Stimulated activated CD4-positive, alpha-beta T cell treated with anti-CD3 and anti-CD28 coated beads, Interleukin-15, amount 100 ng/mL, for 1 hour (primary cell): ENCODE measurements at places on chromosomes 5 and 9.

GRCh38 chr5:177309351-177310191 lies 2.1 kb downstream of the MXD3 start:
- DNase-seq, result peak; percentile 42

GRCh38 chr5:166695326-166695725 lies 1596.1 kb upstream of the WWC1 start:
- DNase-seq, result no peak

DNA sequence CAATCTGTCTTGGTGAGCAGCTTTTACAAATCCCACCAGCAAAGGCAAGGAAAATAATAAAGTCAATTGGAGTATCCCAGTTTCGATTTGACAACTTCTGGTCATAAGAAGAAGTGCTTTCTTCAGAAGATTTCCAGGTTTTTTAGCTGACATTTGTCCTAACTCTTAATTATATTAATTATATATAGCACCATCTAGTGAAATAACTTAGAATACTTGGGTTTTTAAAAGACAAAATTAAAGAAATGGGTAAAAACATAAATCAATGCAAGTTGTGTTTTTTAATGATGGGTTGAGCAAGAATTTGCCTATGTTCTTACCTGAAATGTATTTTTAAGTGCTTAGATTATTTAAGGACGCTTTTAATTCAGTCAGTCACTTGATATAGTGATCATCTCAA lies 421.8 kb downstream of the ACTL7B start:
- DNase-seq, result no peak

- no peak for DNase-seq
These were observed 73.4 kb upstream of the NR4A3 start for GRCh38 chr9:99748266-99748665.

GRCh38 chr9:127720031-127720864 lies 4.4 kb downstream of the TTC16 start:
- no peak for DNase-seq

DNA sequence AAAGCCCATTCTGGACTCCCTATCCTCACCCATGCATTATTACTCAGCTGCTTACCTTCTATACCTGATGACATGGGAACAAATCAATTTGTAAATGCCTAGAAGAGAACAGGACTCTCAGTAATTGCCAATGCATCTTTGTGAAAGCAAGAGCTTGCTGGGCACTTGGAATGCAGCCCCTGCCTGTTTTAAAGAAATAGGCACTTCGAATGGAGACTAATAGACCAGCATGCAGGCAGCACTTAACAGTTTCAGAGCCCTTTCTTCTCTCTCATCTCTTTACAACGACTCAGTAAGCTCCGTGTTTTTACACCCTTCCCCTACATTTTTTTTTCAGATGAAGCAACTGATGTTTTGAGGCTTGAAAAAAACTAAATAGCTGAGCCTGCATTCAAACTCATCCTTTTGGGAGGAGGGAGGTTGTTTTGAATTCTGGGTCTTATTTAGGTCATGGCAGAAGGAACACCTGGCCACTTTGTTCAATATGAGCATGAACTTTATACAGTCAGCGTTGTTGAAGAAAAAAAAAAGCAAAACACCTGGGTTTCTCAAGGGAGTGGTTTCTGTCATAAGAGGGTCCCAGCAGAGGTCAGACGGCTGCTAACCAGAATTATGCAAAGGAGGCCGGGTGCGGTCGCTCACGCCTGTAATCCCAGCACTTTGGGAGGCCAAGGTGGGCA lies 34.6 kb upstream of the WHRN start:
- DNase-seq, result no peak

DNA sequence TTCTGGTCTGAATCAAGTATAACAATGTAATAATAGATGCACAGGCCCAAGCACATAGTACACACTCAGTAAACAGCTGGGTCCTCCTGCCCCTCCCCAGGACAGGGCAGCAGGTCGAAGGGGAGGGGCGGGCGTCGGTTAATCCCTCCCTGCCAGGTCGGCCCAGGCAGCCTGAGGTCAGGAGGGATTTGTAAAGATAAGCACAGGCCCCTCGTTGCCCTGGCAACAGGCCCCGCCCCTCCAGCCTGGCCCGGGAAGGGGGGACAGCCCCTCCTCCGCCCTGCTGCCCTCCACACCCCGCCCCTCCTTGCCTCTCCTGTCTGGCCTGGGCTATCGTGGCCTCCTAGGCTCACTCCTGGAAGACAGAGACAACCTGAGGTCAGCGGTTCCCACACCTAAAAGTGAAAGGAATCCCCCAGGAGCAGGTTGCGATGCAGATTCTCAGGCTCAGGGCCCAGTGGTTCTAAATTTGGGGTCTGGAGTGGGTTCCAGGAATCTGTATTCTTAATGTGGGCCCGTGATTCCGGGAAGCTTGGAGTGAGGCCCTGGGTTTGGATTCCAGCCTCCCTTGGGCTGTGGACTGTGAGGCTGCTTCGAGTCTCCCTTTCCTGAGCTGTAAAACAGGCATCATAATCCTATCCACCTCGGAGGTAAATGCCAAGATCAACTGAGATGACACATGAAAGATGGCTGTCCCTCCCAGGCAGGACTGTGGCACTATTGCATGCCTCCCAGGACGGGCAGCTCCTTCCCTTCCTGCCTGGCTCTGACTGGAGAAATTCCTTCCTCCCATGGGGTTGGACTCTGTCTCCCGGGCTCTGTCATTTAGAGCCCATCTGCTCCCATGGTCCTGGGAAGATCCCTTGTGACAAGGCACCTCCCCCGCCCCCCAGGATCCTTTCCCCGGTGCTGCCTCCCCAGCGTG lies 4.4 kb downstream of the CRB2 start:
- no peak for DNase-seq

- no peak for DNase-seq
These were observed 2.6 kb upstream of the BOD1 start for GRCh38 chr5:173618927-173619519.

DNA sequence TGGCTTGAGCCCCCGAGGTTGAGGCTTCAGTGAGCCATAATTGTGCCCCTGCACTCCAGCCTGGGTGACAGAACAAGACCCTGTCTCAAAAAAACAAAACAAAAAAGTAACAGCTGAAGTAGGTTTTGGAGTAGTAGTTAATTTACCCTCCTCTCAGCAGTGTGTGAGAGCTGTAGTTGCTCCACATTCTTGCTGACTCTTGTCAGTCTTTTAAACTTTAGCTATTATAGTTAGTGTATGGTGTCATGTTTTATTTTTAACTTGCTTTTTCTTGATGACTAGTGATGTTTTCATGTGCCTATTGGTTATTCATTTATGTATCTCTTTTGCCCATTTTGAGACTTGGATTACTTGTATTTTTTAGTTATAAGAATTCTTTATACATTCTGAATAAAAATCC lies 52.9 kb upstream of the DHFR start:
- DNase-seq, result no peak

DNA sequence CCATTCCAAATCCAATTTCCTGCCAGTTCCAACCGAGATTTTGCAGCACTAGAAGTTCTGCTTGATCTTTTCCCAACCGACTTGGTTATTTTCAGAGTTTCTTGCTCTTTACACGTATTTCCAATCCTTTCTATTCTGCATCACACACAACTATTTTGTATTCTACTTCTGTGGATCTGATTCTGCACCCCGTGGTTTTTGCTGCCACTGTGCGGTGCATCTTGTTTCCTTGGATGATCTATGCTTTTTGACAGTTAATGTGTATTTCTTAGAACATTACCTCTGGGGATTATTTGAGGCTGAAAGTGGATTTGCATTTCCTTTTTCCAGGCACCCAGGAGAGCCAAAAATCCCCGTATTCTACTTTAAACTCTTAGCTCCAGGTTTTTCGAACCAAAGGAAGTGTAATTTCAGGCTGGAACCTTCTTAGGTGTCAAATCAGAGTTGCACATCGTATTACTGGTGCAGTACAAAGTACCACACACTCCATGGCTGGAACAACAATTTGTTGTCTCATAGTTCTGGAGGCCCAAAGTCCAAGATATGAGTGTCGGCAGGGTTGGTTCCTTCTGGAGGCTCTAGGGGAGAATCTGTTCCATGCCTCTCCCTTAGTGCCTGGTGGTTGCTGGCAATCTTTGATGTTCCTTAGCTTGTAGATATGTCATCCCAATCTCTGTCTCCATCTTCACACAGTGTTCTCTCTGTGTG lies 14.7 kb upstream of the SARDH start:
- DNase-seq, result no peak

DNA sequence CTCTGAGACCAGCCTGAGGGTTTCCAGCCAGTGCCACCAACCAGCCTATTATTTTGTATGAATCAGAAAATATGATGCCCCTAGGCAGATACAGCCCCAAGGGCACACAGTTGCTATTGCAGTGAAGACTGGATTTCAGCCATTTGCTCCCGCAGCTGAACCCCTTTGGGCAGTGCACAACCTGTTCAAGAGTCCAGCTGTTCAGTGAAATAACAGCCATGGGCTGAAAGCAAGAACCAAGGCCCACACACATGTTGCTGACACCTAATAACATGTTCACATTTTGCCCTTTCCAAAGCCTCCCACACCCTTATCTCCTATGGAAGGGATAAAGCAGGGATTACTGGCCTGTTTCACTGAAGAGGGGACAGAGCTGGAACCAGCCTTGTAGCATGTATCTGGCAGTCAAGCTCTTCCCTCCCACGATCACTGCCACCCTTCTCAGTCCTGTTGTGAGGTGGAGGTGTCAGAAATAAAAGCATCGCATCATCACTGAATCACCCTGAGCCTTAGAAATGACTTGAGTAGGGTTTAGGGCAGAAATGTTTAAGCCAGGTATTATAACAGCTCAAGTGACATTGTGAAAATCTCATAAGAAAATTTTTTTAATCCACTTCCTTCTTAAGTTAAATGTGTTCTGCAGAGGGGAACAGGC lies 137.1 kb upstream of the FSTL4 start:
- no peak for DNase-seq

GRCh38 chr5:17308326-17309065 lies 91.1 kb downstream of the BASP1 start:
- DNase-seq, result no peak

GRCh38 chr9:106637486-106637885 lies 225.5 kb upstream of the ZNF462 start:
- no peak for DNase-seq

GRCh38 chr5:81134066-81134465 lies 99.1 kb upstream of the CKMT2 start:
- no peak for DNase-seq

DNA sequence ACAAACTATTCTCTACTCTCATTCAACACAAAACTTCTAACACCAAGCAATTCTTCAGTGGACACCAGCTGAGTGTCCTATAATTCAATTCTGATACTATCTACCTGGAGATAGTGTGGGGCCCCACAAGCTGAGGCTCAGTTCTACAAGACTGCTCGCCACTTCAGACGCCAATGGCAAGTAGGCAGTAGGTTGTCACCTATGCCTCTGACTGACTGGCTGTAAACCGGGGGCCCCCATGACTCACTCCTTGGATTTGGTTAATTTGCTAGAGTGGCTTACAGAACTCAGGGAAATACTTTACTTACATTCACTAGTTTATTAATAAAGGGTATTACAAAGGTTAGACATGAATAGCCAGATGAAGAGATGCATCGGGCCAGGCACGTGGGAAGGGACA lies 21.5 kb downstream of the INIP start:
- no peak for DNase-seq
